Activated naive CD4-positive, alpha-beta T cell (primary cell): ENCODE measurements at places on chromosomes 1 and 21.

DNA sequence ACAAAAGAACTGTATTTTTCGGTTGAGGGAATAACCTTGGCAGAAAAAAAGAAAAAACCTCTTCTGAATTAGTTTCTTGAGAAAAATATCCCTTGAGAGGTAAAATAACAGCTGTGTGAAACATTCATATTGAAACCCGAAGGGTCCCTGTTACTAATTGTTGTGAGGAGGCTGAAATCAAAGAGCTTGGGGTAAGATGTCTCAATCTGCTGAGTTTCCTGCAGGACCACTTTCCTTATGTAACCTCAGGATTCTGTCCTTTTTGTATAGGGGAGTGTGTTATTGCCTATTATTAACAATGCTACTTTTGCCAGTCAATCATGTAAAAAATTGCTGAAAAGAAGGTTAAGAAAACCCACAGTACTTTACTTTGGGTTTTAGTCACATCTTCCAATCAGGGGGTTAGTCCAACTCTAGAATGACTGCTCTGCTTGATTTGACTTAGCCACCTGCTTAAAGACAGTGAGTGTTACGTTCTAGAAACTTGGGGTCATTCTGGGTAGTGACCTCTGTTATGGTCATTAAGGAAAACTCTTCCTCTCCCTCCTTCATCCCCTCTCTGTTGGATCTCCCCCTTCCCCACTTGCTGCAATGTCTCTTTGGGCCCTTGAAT lies 138.8 kb downstream of the GIPC2 start:
- no peak for DNase-seq

- DNase-seq: no peak
Observed at GRCh38 chr1:45499415-45499769, 481 bp downstream of the CCDC163 start.

- no peak for DNase-seq
Observed at GRCh38 chr1:223253916-223254315, 110.1 kb downstream of the SUSD4 start.

- DNase-seq: no peak
Observed at GRCh38 chr21:45129189-45129923, 55.0 kb downstream of the ADARB1 start.

- DNase-seq: no peak
Observed at GRCh38 chr1:8706291-8706690, 111.1 kb downstream of the RERE start.

DNA sequence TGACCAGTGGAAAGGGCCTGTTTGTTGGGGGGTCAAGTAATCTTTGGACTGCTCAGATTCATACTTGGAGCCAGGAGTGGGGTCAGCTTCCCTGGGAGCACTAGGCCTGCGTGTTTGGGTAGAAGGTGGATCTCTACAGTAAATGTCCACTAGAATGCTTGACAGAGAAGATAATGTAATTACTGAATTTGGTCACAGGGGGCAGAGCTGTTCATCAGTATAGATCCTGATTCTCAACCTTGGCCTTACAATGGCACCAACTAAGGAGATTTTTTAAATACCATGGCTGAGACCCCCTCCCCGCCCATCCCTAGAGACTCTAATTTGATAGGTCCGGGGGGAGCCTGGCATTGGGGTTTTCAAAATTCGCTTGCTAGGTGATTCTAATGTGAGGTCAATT lies 217.5 kb upstream of the PLXNA2 start:
- DNase-seq: no peak

DNA sequence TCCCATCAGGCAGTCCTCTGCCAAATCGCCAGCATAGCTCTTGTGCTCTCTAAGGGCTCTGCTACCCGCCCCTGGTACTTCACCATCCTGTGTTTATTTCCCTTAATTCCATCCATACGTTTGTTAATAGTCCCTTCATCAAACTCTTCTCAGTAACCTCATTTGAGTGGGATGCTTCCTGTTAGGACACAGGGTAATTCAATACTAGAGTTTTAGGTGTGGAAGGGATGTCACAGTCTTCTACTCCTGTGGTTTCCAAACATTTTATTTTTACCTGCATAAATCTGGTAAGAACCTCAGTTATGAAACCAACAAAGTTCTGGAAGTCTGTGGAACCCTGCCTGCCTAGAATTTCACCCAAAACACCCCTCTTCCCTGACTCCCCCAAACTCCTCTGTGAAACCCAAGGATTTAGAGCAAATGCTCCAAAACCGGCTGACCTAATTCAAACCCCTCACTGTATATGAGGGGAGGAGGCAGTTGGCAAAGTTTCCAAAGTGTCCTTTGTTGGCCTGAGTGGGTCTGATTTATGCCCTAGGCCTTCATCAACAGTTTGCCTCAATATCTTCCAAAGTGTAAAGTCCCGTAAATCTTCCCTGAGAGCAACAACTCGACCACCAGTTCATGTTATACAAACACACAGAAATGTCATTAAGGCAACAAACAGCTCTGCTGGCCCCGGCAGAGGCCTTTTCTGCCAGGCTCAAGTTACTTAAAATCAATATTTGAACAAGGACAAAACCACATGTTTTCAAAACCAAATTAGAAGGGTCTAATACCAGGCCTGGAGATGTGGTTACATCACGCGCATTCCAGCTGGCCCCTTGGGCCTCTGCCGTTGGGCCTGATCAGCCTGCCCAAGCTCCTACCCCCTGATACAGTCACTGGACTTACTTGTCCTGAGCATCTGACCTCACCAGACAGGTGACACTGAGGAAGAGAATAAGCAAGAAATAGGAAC lies 82.4 kb upstream of the FGGY start:
- no peak for DNase-seq
